ENCODE measurements at places on chromosomes 4 and X. TPM values are rescaled to one million over a fixed set of nuclear protein-coding genes. Genes with fewer than 3 reads are reported as not detected.

G3BP2 gene
- 239 TPM for total RNA-seq

FAM241A gene
- 19.2 TPM for total RNA-seq

MYOZ2 gene
- total RNA-seq, result not detected

TMPRSS11A gene
- total RNA-seq, result not detected

RAPGEF2 gene
- 91.4 TPM for total RNA-seq
